ENCODE measurements at places on chromosomes 2 and 18.

GRCh38 chr2:219182331-219183150 lies 4.5 kb downstream of the RETREG2 start:
- DNase-seq, result no peak

DNA sequence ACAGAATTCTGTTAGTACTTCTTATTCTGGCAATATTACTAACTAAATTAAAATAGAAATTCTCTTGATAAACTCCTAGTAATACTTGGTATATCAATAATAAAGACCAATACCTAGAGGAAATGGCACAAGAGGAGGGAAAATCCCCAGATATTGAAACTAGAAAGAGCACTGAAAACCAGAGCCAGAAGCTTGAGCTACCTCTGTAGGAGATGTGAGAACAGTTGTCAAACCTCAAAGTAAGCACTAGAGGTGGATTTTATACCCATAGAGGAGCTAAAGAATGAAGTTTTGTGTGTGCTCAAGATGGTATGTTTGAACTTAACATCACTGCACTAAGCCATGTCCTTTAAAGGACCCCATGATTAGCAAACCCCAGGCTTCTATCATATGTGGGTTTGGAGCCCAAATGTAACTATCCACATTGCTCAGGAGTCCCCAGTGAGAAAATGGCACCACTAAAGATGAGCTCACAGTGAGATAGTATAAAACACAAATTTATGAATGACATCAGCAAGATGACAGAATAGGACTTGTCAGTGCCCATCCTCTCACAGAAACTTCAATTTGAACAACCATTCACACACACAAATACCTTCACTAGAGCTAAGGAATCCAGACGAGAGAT lies 122.1 kb downstream of the PKP4 start:
- DNase-seq, result no peak

DNA sequence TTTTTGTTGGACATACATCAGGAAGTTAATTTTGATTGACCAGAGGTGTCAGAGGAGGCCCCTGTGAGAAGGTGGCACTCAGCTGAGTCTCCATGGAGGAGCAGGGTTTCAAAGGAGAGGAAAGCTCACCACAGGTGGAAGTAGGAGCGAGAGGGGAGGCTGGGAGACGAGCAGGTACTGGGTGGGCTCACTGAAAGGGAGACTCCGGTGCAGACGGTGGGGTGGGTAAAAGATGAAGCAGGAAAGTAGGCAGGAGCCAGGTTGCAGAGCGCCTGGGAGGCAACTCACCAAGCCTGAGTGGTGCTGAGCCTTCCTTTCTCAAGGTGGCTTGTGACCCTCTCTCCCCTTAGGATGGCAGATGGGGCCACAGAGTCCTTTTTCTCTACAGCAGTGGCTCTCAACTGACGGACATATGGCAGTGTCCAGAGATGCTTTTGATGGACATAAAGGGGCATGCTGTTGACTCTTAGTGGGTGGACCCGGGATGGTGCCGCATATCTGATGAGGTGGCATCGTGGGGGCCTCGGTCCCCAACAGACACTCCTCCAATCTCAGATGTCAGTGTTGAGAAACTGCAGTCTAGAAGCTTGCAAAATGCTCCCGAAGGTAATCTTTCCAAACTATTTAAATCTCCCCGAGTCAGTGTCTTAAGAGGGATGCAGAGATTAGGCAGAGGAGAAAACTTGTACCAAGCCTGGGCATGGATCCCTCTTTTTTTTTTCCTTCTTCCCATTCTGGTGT lies 64.0 kb downstream of the LPIN1 start:
- DNase-seq, result no peak

- DNase-seq, result no peak
These were observed 83.8 kb downstream of the TMEM247 start for GRCh38 chr2:46563186-46563585.

GRCh38 chr2:2709431-2709770 lies 378.3 kb upstream of the MYT1L start:
- DNase-seq, result no peak

DNA sequence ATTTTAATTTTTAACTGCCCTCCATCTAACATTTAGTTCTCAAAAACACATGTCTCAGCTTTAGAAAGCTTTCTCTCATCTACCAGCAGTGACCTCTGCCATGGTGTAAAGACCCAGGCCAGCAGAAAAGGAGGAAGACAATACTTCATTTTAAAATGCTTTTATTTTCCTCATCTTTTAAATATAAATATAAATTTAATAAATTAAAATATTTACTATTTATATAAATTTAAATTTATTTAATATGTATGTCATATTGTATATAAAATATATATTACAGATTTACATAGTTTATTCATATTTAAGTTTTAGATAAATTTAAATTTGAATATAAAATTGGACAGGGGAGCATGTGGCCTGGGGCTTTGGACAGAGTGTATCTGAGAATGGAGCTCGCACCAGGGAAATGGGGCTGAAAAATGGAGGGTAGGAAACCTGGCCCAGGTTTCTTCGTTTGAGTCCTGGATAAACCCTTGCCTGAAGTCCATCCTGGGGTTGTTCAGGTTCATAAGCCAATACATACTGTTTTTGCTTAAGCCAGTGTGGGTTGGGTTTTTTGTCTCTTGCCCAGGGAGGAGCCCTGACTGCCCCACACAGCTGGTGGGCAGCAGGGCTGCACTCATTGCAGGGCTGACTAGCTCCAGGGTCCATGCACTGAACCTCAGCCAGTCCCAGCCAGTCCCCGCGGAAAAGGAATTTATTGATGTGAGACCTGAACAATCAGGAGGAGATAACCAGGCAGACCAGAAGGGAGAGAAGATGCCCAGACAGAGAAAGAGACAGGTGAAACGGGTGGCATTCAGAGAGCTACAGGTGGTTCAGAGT lies 77.3 kb upstream of the LAPTM4A start:
- DNase-seq, result no peak

DNA sequence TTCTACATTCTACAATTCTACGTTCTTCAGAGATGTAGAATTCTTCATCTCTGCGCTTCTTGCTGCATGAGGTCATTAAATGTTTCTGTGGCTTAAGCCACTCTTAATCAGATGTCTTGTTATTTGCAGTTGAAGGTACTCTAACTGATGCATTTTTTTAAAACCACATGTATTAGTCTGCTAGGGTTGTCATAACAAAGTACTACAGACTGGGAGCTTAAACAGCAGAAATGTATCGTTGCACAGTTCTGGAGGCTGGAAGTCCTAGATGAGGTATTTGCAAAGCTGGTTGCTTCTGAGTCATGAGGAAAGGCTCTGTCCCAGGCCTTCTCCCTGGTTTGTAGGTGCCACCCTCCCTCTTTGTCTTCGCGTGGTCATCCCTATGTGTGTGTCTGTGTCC lies 176.3 kb upstream of the GLI2 start:
- no peak for DNase-seq

- no peak for DNase-seq
These were observed 147.7 kb upstream of the SLC1A4 start for GRCh38 chr2:64841461-64841860.

- DNase-seq, result no peak
These were observed 62.1 kb downstream of the TMEM17 start for GRCh38 chr2:62443886-62444285.

DNA sequence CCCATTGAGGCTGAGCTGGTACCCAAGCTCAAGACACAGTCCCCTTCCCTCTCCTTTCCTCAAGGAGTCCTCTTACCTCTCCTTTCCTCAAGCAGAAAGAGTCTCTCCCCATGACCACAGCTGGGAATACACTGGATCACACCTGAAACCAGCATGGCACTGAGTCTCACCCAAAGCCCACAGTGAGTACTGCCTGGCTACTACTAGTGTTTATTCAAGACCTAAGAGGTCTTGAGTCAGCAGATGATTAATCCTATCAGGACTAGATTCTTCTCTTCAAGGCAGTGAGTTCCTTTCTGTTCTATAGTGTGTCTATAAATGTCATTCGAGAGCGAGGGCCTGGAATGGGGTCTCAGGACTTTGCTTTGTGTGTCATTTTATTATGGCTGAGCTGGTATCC lies 111.4 kb downstream of the METTL4 start:
- no peak for DNase-seq

GRCh38 chr18:12686100-12686499 lies 16.4 kb downstream of the CEP76 start:
- DNase-seq, result no peak

DNA sequence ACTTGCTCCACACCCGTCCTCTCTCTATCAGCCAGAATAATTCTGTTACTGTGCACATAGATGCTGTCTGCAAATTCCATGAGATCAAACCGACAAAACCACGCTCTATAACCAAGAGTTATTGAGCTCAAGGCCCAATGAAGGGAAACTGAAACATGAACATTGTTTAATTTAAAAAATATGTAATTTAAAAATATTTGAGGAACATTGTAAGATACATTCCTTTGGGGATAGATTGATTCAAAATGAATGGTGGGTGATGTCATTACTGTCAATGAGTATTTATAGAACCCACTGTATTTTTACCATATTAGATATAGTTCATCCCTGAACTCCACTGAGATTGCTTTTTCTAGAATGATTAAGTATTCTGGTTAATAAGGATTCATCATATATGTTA lies 50.4 kb downstream of the NCKAP5 start:
- no peak for DNase-seq

DNA sequence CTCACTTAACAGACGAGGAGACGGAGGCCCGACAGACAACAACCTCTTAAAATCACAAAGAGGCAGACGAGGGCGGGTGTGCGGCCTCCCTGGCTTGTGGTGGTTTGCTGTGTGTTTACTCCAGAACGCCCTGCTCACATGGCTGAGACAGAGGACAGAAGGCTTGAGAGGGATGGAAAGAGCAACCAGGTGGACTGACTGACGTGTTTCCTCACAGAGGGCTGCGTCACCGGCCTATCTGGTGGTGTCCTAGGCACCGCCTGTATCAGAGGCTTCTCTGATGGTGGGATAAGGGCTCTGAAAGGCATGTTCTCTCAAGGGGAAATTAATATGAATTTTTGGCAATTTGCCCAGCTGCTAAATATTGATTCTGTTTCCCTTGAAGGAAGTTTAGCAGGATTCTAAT lies 47.0 kb upstream of the RALBP1 start:
- DNase-seq, result no peak

DNA sequence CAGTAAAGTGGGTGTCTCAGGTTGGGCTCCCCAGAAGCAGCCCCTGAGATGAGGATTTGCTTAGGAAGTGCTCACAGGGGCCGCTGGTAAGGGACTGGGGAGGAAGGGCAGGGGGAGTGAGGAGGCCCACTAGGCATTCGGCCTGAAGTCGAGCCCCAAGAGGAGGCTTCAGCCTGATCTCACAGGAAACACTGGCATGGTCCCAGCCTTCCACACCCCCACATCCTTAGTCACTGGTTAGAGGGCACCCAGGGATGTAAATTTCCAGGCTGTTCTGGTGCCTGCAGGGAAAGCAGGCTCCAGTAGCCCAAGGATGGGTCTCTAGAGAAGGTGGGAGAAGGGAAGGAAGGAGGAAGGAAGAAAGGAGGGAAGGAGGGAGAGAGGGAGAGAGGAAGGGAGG lies 22.4 kb upstream of the KCNK3 start:
- no peak for DNase-seq

GRCh38 chr2:220419647-220420046 lies 792.2 kb downstream of the SLC4A3 start:
- no peak for DNase-seq

- peak; percentile 38 for DNase-seq
These were observed at the start of gene ITGA6 for GRCh38 chr2:172427256-172427989. Gene ITGA6 (plus strand): TSS chr2:172427586.

DNA sequence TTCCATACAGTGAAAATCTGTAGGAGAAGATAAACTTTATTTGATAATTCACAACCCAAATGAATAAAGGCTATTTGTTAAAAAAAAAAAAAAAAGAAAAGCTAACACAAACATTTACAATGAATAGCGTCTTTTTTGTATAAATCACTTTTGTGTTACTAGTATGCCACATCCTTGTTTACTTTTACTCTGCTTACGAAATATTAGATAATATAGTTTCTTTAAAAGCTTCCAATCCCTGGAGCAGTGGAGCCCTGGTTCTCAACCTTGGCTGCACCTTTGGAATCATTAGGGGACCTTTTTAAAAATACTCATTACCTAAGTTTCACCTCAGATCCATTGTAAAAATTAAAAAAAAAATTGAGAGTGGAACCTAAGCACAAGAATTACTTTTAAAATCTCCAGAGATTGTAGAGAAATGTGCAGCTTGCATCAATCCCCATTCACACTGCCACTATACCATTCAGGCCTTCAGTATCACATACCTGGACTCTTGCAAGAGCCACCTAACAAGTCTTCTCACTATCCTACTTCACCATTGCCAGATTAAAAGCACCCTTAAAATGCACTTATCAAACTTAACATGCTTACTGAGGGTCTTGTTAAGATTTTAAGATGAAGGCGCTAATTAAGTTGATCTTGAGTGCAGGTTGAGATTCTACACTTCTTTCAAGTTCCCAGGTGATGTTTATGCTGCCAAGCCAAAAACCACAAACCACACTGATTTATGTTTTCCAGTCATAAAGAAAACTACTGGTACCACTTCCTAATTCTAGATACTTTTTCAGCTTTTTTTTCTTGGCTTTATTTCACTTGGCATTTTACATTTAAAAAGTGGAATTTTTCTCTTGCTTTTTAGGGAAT lies 59.7 kb upstream of the ZC3H15 start:
- DNase-seq, result no peak

- DNase-seq, result no peak
These were observed 448.6 kb downstream of the BCL11A start for GRCh38 chr2:60104514-60105505.

DNA sequence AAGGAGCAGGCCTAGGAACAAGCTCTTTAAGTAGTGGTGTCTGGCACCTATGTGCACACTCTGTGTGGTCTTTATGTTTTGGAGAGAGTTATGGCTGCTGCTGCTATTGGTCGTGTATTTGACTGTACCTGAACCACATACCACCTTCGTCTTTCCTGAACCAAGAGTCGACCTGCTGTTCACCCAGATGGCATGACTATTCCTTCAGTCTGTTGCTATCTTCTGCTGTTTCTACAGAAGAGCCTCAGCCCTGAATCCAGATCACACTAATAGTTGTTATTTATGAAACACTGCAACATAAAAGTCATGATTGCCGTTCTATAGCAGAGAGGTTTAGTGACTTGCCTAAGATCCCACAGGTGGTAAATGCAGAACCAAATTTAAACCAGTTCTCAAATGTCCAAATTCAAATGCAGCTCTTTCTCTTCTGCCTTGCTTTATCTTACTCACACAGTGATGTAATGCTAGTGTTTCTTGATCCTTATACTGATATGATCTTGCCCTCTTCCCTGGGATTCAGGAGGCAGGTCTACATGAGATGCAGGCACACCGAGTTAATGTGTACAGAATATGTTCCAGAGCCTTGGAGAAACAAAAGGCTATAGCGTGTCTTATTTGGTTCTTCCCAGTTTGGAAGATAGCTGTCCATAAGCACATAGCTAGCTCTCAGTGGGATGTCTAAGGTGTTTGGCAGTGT lies 122.1 kb upstream of the FOSL2 start:
- no peak for DNase-seq

GRCh38 chr18:25281556-25281955 lies 70.4 kb downstream of the ZNF521 start:
- DNase-seq, result no peak
